ENCODE measurements at places on chromosomes 3 and 15.

DNA sequence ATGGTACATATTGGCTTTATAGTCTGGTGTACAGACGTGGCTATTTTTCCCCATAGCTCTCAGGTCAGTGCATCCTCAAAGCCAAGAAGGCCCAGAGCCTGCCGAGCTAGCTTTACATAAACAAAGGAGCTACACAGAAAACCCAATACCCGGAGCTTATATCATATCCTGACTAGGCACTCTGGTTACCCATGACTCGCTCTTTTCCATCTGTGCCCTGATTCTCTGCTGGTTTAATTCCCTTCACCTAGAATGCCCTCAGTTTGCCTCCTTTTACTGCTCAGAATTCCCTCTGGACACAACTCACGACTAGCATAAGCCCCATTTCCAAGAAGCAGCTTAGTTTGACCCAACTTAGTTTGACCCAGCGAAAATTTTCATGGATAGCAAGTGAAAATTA, 110.8 kb downstream of the TIGIT start:
- no peak for DNase-seq

- no peak for DNase-seq
Observed at GRCh38 chr3:45670991-45671390, 18.2 kb upstream of the SACM1L start.

DNA sequence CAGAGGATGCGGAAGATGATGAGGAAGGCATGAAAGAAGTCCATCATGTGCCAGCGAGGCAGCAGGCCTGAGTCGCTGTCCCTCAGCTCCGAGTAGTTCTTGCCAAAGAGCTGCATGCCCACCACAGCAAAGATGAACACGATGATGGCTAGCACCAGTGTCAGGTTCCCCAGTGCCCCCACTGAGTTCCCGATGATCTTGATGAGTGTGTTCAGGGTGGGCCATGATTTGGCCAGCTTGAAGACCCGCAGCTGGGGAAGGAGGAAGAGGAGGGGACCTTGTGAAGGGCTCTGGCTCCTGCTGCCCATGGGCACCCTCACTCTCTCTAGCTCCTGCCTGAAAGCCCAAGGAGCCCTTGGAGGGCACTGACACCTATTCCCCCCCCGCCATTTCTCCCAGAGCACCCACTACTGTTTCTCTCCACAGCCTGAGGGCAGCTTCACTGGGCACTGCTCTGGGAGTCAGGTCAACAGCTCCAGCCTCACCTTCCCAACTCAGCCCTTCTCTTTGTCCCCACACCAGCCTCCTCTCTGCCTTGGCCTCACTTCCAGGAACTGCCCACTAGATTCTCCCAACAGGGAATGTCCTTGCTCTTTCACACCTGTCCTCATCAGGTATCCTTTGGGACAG, 63.6 kb downstream of the SCN5A start:
- no peak for DNase-seq

- DNase-seq = no peak
Observed at GRCh38 chr3:119236756-119237155, 3.9 kb downstream of the B4GALT4 start.

- DNase-seq = no peak
Observed at GRCh38 chr15:35602836-35603235, 56.9 kb upstream of the DPH6 start.

GRCh38 chr15:99130765-99131440, 26.0 kb downstream of the SYNM start:
- no peak for DNase-seq

GRCh38 chr3:160546727-160547126, 18.6 kb downstream of the KPNA4 start:
- no peak for DNase-seq

GRCh38 chr15:33284336-33284735, 26.4 kb upstream of the RYR3 start:
- no peak for DNase-seq

- DNase-seq = no peak
Observed at GRCh38 chr3:36215241-36215640, 165.1 kb upstream of the STAC start.

- no peak for DNase-seq
Observed at GRCh38 chr3:62723166-62723913, 151.9 kb downstream of the CADPS start.

GRCh38 chr3:25460751-25461150, 32.7 kb downstream of the RARB start:
- no peak for DNase-seq

DNA sequence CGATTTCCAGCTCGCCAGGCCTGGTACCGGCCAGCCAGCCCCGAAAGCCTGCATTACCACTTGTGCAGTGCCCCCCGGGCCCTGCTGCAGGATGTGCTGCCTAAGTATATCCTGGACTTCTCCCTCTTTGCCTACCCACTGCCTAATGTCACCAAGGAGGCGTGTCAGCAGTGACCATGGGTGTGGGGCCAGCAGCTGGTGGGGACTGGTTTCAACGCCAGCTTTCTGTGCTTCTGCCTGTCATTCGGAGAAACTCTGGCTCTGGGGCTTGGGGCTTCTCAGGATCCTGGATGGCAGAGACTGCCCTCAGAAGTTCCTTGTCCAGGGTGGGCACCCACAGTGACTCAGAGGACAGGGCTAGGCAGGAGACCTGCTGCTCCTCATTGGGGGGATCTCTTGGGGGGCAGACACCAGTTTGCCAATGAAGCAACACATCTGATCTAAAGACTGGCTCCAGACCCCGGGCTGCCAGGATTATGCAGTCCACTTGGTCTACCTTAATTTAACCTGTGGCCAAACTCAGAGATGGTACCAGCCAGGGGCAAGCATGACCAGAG, 1.5 kb downstream of the CHST14 start:
- DNase-seq = no peak

GRCh38 chr3:138263104-138263503, 66.5 kb downstream of the NME9 start:
- DNase-seq = peak; percentile 7

GRCh38 chr3:22713936-22714335, 489.2 kb upstream of the UBE2E2 start:
- no peak for DNase-seq

DNA sequence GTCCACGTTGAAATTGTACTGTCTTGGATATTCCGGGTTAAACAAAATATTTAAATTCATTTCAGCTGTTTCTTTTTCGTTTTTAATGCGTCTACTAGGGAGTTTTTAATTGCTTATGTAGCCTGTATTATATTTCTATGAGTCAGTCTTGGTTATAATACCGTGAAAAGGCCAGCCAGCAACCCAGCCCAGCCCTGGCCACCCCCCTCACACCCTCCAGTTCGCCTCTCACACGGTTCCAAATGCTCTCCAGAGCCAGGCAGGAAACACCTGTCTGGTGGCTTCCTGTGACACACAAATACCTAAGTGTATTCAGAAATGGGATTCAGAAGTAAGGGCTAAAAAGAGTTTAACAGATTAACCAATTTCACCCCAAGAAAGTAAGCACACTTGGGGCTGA, 4.4 kb downstream of the SH3BP5 start:
- no peak for DNase-seq

- no peak for DNase-seq
Observed at GRCh38 chr3:123110282-123110975, 43.6 kb downstream of the PDIA5 start.

DNA sequence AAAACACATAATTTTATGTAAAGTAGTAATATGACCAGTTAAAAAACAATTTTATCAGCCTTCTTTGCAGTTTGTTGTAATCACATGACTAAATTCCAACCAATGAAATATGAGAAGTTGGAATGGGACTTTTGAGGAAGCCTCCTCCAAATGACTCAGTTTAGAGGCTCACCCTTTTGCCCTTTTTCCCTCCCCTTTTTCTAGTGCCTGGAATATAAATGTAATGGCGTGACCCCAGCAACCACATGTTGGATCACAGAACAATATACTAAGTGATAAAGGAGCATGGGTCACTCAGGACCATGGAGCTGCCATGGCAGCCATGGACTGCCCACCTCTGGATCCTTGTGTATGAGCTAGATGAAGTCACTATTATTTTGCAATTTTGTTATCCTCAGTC, 48.8 kb upstream of the HEG1 start:
- DNase-seq = no peak

DNA sequence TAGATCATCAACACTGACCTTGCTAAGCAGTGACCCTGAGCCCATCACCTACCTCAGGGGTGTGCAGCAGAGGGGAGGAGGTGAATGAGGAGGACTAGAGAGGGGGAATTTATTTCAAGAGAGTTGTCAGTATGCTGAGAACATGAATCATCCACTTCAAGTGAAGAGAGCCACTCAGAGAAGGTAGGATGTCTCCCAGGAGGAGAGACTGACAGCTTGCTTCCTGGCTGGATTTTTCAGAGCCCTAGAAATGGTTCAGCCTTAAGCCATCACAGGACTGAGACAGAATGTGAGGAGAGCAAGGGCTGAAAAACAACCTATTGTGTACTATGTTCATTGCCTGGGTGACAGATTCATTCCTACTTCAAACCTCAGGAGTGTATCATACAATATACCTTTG, 34.8 kb downstream of the CCNL1 start:
- no peak for DNase-seq

GRCh38 chr15:40815042-40815698, 7.9 kb upstream of the DNAJC17 start:
- peak; percentile 47 for DNase-seq

- DNase-seq = no peak
Observed at GRCh38 chr3:107685383-107685782, 162.6 kb downstream of the BBX start.

DNA sequence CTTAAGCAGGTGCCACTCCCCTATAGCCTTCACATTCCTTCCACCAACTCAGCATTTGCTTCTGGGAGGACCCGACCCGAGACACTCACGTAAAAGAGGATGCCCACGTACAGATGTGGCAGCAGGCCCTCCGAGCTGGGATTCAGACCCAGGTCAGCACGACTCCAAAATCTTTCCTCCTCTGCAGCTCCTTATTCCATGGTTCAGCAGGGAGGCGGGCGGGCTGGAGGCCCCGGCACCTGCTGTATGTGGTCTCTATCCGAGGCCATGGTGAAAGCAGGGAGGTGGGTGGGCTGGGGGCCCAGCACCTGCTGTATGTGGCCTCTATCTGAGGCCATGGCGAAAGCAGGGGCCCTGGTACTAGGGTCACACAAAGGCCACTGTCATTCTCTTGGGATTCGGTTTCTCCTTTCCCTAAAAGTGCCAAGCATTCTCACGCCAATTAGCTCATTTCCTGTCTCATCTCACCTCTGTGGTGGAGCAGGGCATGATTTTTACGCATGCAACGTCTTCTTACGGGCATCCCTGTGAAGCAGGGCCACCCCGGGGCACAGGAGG, 5.9 kb upstream of the MUC4 start:
- no peak for DNase-seq

DNA sequence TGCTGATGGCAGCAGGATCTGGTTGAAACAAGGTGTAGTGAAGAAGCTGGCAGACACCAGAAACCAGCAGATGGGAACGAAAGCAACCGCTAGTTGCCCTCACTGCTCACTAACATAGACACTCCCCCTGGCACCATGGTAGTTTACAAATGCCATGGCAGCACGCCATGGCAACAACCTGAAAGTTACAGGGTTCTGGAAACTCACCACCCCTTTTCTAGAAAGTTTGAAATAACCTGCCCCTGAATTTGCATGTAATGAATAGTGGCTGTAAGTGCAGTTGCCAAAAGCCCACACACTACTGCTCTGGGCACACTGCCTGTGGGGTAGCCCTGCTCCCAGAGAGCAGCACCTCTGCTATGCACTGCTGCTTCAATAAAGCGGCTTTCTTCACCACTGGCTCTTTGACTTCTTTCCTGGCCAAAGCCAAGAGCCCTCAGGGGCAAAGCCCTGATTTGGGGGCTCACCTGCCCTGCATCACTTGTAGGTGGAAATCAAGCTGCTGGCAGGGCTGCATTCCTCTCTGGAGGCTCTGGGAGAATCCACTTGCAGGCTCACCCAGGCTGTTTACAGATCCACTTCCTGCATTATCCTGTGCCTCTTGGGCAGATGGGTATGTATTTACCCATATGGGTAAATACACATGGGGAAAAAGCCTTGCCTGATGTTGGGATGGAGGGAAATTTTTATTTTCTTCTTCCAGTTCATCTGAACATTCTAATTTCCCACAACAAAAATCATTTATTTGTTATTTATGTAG, 2.0 kb upstream of the GP9 start:
- no peak for DNase-seq

DNA sequence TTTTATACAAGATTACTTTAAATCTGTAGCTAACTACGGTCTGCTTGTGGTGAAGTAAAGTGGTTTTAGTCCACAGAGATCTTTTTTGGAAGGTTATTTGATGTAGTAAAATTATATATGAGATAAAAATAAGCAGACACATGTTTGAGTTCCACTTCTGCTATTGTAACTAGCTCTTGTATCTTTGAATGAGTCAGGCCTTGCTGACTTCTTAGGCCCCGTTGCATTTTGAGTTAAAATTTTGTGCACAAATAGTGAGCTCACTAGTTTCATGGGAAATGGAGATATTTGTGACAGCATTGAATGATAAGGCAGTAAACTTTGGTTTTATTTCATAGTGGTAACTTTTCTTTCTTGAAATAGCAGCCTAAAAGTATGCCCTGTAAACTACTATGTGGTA, 42.6 kb downstream of the ARIH1 start:
- no peak for DNase-seq

GRCh38 chr3:183554377-183554776, 1.1 kb downstream of the KLHL6 start:
- no peak for DNase-seq

DNA sequence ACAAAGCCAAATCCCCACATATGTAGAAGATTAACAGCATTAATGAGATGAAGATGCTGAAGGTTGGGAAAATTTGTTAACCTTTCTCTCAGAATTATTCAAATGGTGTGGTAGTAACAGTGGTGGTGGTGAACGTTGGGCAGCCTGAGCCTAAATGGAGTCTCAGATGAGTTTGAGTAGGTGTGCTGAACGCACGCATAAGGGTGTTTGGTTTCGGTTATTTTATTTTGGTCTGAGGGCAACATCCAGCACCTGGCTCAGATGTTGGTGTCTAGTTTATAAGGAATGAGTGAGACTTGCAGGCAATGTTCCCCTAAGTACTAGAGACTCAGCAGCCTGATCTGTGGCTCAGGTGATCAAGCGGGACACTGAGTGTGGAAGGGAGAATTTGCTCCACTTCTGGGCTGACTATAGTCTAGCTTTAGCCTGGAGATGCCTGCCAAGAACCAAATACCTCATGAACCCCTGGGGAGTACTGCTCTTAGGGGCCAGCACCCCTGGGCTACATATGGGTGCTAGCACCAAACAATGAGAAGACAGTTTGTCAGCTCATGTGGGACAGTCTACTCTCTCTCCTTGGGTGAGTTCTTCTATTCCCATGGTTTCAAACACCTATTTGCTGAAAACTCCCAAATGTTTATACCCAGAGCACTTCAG, 39.5 kb upstream of the ATP2C1 start:
- no peak for DNase-seq

DNA sequence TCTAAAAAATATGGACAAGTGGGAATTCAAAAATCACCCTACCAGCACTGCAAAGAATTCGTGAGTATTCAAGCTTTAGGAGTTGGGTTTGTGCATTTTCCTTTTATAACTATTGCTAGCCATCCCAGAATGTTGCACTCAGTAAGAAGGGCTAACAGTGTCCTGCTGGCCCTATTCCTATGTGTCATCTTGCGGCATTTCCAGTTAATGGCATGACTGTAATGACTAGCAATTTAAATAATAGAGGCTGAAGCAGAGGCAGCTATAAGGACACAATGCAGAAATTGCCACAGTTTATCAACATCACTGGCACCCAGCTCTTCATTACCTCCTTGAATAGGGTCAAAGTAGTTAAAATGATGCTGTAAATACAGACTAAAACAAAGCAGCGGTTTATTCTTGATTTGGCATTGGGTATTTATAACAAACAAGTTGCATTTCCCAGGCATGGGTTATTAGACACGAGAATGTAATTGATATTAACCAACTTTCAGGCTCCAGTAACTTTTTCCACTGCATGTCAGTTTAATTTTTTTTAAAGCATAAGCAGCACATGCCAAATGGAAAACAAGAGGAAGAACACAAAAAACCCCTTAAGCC, 177.6 kb downstream of the FHIT start:
- no peak for DNase-seq

All from frontal cortex (tissue), 4 donors.